ENCODE measurements at places on chromosomes 11 and 22. TPM values are rescaled to one million over a fixed set of nuclear protein-coding genes. Genes with fewer than 3 reads are reported as not detected.

The RFPL3 gene
- not detected for total RNA-seq

The SLCO2B1 gene
- 0.66 TPM for total RNA-seq

The OR52D1 gene
- total RNA-seq = not detected

The HBD gene
- not detected for total RNA-seq

The AIFM3 gene
- total RNA-seq = 0.22 TPM

The PATE2 gene
- not detected for total RNA-seq

The TMEM109 gene
- 18.8 TPM for total RNA-seq

The MAPK8IP2 gene
- total RNA-seq = 0.14 TPM

The GAB4 gene
- total RNA-seq = not detected

The VWCE gene
- 1.1 TPM for total RNA-seq

The CASP5 gene
- 1.5 TPM for total RNA-seq

The B3GAT1 gene
- not detected for total RNA-seq

The OR52L1 gene
- total RNA-seq = not detected

The ZNRF3 gene
- 3.3 TPM for total RNA-seq

The POU2AF1 gene
- total RNA-seq = not detected

The MYOD1 gene
- not detected for total RNA-seq

The DLG2 gene
- 0.44 TPM for total RNA-seq

The SLC22A12 gene
- not detected for total RNA-seq
